ENCODE measurements at places on chromosomes 4 and X.

GRCh38 chr4:25856756-25857155 is 6.0 kb downstream of the SEL1L3 start:
- no peak for DNase-seq

DNA sequence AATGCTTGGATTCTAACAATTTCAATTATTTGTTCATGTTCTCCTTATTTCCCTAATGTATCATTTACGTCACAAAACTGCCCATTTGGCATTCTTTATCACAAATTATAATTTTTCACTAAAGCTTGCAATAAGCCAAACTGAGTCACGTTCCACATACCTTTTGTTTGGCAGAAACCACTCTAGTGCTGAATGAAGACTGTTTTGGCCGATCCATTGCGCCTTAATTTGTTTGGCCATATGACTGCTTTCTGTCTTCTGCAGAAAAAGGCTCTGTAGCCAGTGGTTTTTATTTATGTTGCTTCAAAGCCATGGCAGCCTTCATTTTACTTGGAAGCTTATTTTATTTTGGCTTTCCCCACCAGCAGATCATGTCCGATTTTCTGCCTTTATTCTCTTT is 184.4 kb upstream of the HAND2 start:
- no peak for DNase-seq

GRCh38 chrX:150200820-150201287 is 162.3 kb upstream of the MAMLD1 start:
- peak; percentile 98 for DNase-seq

- DNase-seq: no peak
Observed at GRCh38 chrX:26789751-26790150, 573.8 kb downstream of the MAGEB5 start.

GRCh38 chr4:54402880-54403480 is 173.9 kb downstream of the PDGFRA start:
- DNase-seq: no peak

DNA sequence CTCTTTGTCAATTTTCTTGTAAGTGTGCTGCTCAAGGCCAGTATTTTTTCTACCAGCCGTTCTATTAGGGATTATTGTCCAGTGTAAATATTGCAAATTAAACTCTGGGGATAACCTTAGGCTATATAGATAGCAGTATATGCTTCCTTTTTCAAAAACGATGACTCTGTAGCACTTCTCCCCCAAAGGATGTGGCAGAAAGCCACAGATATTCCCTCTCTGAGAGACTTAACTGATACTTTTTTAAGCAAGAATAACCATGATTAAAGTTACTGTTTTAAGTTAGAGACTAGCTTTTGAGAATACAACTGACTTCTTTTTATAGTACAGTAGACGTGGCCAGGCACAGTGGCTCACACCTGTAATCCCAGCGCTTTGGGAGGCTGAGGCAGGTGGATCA is 130.0 kb downstream of the FHIP1A start:
- no peak for DNase-seq

All from fibroblast of skin of right biceps (primary cell).